Natural killer cell treated with Interleukin-12 subunit alpha and Interleukin-12 subunit beta and Interleukin-15 and Interleukin-18, amount 100 ng/mL, for 72 hours (primary cell): ENCODE measurements at places on chromosomes 6 and 20. TPM values are rescaled to one million over a fixed set of nuclear protein-coding genes. Genes with fewer than 3 reads are reported as not detected.

Gene DAAM2
- not detected for total RNA-seq

Gene ECT2L
- total RNA-seq, result not detected

DNA sequence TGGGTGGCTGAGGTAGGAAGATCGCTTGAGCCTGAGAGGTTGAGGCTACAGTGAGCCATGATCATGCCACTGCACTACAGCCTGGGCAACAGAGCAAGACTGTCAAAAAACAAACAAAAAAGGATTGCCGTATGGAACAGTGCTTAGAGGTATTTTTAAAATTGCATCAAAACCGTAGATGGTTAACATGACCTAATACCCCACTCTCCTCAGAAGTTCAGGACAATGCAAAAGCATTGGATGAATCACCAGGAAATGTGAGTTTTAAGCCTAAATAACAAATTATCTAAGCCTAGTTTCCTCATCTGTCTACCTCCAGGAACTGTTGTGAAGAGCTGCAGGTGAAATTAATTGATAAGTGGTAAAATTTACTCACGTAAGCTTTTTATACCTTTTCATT lies 123.8 kb upstream of the ID4 start:
- no peaks in the 10 kb centered on the region for H3K4me1 ChIP-seq
- no peaks in the 10 kb centered on the region for H3K36me3 ChIP-seq
- no peak overlapping the region for H3K27ac ChIP-seq
- H3K4me3 ChIP-seq, result no peak overlapping the region
- H3K27me3 ChIP-seq, result no peaks in the 10 kb centered on the region
- no peak for DNase-seq

GRCh38 chr6:105867277-105867676 lies 218.9 kb upstream of the PRDM1 start:
- DNase-seq, result no peak
- H3K27me3 ChIP-seq, result peaks cover 37% of the 10 kb centered on the region
- H3K27ac ChIP-seq, result no peak overlapping the region
- H3K4me3 ChIP-seq, result no peak overlapping the region
- no peaks in the 10 kb centered on the region for H3K36me3 ChIP-seq

DNA sequence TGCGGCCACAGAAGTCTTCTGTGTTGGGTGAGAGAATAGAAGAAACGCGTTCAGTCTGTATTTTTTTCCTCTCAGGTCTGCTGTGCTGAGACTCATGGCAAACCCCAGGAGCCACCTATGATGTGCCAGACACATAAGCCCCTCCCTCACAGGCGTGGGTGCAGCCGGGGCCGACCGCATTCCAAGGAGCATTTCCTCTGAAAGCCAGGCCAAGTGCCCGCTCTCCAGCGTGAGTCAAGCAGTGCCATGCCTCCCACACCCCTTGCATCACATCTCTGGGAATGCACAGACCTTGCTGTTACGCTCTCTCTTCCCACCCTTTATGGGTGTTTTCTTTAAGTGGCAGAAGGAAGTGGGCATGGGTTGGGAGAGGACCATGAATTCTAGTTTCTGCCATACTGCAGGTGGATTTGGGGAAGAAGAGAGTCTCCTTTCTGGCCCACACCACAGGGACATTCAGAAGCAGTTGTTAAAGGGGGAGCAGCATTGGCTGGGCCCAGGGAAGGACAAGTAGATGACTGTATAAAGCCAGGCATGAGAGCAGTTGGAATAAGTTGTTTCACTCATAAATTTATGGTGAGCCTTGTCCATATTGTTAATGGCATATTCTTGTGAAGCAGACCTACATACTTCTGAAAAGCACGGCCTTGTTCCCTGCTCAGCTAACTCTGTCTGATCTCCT lies 37.1 kb upstream of the TFAP2A start:
- peaks cover 31% of the 10 kb centered on the region for H3K27me3 ChIP-seq
- no peak overlapping the region for H3K4me3 ChIP-seq
- no peak for DNase-seq
- no peak overlapping the region for H3K27ac ChIP-seq

DNA sequence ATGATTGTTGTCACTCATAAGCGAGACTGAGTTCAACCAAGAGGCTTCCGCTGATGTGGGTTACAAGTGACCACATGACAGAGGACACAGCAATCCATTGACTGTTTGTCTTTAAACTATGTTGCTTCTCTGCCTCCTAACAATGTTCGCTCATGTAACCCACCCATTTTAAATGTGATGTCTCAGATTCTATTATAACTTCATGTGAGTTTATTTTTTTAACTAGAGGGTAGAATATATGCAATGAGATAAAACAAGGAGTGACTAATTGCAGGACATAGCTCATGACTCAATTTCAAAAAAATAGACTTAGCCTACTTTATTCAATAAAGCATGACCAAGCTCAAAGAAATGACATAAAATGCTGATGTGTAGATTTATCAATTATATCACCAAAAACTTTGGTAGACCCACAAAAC lies 119.2 kb upstream of the SASH1 start:
- no peak overlapping the region for H3K4me3 ChIP-seq
- no peaks in the 10 kb centered on the region for H3K36me3 ChIP-seq
- H3K4me1 ChIP-seq, result no peaks in the 10 kb centered on the region
- DNase-seq, result no peak

DNA sequence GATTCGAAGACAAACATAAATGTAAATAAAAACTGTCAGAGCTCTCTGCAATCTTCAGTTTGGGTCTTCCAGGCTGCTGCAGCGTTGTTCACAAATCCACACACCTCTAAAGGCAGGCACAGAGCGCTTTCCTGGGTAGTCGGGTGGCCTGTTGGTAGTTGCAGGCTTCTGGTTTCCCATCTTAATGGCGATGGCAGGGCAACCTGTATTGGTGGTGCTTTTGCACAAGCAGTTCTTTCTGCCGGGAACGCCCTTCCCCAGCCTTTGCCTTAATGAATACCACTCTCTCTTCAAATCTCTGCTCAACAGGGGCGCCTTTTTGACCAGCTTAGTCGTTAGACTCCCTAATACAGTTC lies 723 bp upstream of the IFT52 start:
- peaks cover 17% of the 10 kb centered on the region for H3K4me1 ChIP-seq
- H3K36me3 ChIP-seq, result no peaks in the 10 kb centered on the region
- no peak for DNase-seq
- peak overlapping the region; percentile 96 for H3K4me3 ChIP-seq
- peak overlapping the region; percentile 93 for H3K27ac ChIP-seq

DNA sequence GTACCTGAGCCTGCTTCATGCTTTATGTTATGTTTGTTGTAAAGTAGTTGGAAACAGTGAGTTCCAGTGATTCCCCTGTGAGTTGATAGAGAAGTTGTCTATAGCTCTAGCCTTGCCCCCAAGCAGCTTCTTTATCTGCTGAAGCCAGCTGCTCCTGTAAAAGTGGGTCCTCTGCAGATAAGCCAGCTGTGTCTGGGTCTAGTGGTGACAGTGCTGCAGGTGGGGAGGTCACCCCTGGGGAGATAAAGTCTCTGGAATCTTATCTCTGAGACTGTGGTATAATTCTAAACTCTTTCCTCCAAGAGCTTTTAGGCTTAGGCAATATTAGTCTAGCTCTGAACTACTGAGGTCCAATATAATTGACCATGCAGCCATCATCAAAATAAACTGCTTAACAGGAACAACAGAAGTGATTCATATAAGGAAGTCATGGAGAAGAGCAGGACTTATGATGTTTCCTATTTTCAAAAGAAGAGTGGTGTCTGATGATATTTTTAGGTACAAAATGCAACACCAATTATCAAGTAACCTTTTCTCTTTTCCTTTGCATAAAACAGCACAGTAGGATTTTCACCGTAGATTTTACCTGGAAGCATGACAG lies 44.2 kb upstream of the TMEM217 start:
- no peak overlapping the region for H3K27ac ChIP-seq
- DNase-seq, result no peak
- H3K4me3 ChIP-seq, result no peak overlapping the region
- no peaks in the 10 kb centered on the region for H3K4me1 ChIP-seq

GRCh38 chr20:24669701-24670100 lies 200.3 kb downstream of the SYNDIG1 start:
- no peaks in the 10 kb centered on the region for H3K4me1 ChIP-seq
- no peak overlapping the region for H3K27ac ChIP-seq
- H3K27me3 ChIP-seq, result no peaks in the 10 kb centered on the region

- no peak overlapping the region for H3K4me3 ChIP-seq
- H3K27ac ChIP-seq, result no peak overlapping the region
- H3K4me1 ChIP-seq, result no peaks in the 10 kb centered on the region
- no peak for DNase-seq
- no peaks in the 10 kb centered on the region for H3K36me3 ChIP-seq
Measured at GRCh38 chr20:1810926-1811620, 84.1 kb upstream of the SIRPA start.

Gene FOXC1
- 0.36 TPM for total RNA-seq

Gene SLC17A9
- 100 TPM for total RNA-seq

Gene PXMP4
- 6.9 TPM for total RNA-seq

DNA sequence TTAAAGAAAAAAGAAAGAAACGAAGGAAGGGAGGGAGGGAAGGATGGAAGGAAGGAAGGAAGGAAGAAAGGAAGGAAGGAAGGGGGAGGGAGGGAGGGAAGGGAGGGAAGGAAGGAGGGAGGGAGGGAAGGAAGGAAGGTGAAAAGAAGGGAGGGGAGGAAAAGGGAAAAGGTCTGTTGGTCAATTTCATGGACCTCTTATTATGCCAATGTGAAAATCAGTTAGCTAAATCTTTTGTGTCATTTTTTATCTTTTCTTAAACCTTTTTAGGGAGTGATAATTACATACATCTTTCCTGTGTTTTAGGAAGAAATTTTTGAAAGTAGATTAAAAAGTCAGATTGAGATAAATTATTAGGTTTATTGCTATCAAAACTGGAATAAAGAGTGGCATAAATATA lies 670.2 kb upstream of the CITED2 start:
- H3K36me3 ChIP-seq, result no peaks in the 10 kb centered on the region
- no peak for DNase-seq
- H3K27me3 ChIP-seq, result peaks cover 2% of the 10 kb centered on the region
- H3K4me3 ChIP-seq, result no peak overlapping the region
- peaks cover 11% of the 10 kb centered on the region for H3K4me1 ChIP-seq

Gene SPDEF
- total RNA-seq, result not detected
